ENCODE measurements at places on chromosomes 11 and 22.

DNA sequence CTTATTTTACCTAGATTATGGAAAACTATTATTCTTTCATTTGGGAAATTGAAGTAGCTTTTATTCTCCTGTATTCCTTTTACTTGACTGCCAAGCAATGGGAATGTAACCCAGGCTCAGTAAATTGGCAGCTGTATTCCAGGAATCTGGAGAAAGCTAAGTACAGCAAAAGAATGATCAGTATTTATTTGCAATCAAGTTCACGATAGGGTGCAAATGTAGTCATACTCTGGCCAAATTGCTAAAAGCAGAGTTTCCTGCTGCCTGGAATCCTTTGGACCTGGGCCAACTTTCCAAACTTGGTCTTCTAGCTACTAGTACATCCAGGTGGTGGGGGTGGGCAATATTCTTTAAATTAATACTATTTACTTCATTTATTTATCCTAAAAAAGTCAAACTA is 286.0 kb upstream of the CTSC start:
- H3K27ac ChIP-seq, result no peak overlapping the region
- no peaks in the 10 kb centered on the region for H3K27me3 ChIP-seq
- H3K36me3 ChIP-seq, result no peaks in the 10 kb centered on the region
- no peak for ATAC-seq
- no peak overlapping the region for H3K4me3 ChIP-seq

GRCh38 chr11:117604336-117604995 is 192.6 kb downstream of the DSCAML1 start:
- H3K27ac ChIP-seq, result no peak overlapping the region
- H3K36me3 ChIP-seq, result no peaks in the 10 kb centered on the region
- peaks cover 13% of the 10 kb centered on the region for H3K27me3 ChIP-seq
- H3K4me3 ChIP-seq, result no peak overlapping the region

- H3K4me3 ChIP-seq, result no peak overlapping the region
- H3K27me3 ChIP-seq, result no peaks in the 10 kb centered on the region
- H3K36me3 ChIP-seq, result peaks cover 23% of the 10 kb centered on the region
- H3K27ac ChIP-seq, result no peak overlapping the region
Measured at GRCh38 chr11:72305077-72305476, 61.1 kb upstream of the PHOX2A start.

DNA sequence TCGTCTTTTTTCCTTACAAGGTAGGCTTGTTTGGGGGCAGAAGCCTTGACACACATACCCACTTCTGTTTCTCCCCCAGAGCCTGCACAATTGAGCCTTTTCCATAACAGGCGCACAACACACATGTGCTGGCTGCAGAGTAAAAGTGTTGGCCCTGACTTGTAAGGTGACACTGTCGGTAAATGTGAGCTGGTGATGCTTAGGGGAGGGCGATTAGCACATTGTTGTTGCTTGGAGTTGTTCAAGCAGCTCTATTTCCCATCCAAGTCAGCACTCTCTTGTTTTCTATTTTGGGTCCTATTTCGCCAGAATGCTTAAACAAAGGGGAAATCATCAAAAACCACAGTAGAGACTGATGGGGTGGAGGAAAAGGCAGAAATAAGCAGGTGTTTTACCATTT is 51.9 kb upstream of the PTPRJ start:
- no peaks in the 10 kb centered on the region for H3K27me3 ChIP-seq
- no peaks in the 10 kb centered on the region for H3K4me1 ChIP-seq
- H3K36me3 ChIP-seq, result no peaks in the 10 kb centered on the region
- no peak overlapping the region for H3K4me3 ChIP-seq
- no peak for ATAC-seq

DNA sequence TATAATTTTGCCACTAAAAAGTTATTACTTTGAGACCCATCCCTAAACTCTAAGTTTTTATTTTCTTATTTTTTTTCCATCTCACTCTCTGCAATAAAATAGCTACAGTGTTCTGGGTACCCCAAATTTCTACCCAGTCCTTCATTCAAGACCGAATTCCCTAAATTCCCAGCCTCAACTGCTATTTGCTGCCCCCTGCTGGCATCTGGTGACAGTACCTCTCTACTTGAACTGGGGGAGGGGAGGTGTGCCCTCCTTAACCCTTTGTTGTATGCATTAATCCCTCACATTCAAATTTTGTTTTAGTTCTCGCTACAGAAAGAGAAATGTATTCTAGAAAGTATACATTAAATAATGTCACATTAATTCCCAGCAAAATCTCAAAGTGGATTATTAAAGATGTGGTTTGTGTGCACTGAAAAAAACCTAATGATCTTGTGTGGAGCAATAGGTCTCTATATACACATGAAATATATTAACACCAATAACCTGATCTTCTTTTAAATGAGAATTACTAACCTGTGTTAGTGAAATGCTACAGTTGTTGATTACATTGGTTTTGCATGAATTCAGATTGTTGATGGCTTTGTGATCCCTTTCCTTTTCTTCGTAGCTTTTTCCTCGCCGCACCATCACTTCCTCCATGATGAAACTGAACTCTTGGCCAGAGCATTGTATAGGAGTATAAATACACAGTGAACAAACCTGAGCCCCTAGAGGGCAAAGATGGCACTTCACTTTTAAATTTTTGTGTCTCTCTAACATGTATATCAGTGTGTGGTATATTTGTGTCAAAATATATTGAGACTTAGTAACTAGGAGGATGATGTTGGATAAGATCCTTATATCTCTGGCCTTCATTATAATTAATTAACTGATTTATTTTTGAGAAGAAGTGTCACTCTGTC is 590.0 kb downstream of the METTL15 start:
- H3K36me3 ChIP-seq, result no peaks in the 10 kb centered on the region
- H3K27ac ChIP-seq, result no peak overlapping the region
- no peaks in the 10 kb centered on the region for H3K4me1 ChIP-seq
- no peak for ATAC-seq
- no peaks in the 10 kb centered on the region for H3K27me3 ChIP-seq
- H3K4me3 ChIP-seq, result no peak overlapping the region

GRCh38 chr11:131449036-131450019 is 78.9 kb downstream of the NTM start:
- peaks cover 4% of the 10 kb centered on the region for H3K27me3 ChIP-seq
- no peak for ATAC-seq
- no peak overlapping the region for H3K27ac ChIP-seq
- no peaks in the 10 kb centered on the region for H3K4me1 ChIP-seq
- no peaks in the 10 kb centered on the region for H3K36me3 ChIP-seq

- no peak overlapping the region for H3K27ac ChIP-seq
- H3K36me3 ChIP-seq, result no peaks in the 10 kb centered on the region
- ATAC-seq, result no peak
- H3K27me3 ChIP-seq, result no peaks in the 10 kb centered on the region
- H3K4me1 ChIP-seq, result no peaks in the 10 kb centered on the region
Measured at GRCh38 chr11:28833670-28834069, 725.5 kb downstream of the METTL15 start.

GRCh38 chr11:77199137-77199745 is 71.2 kb downstream of the MYO7A start:
- no peak for ATAC-seq
- no peaks in the 10 kb centered on the region for H3K36me3 ChIP-seq
- H3K27me3 ChIP-seq, result no peaks in the 10 kb centered on the region

GRCh38 chr11:123505546-123506299 is 75.7 kb downstream of the GRAMD1B start:
- H3K27ac ChIP-seq, result peak overlapping the region; percentile 20
- H3K27me3 ChIP-seq, result no peaks in the 10 kb centered on the region

GRCh38 chr11:120795185-120795584 is 228.7 kb upstream of the TBCEL start:
- H3K27me3 ChIP-seq, result peaks cover 10% of the 10 kb centered on the region
- H3K4me3 ChIP-seq, result no peak overlapping the region
- no peak for ATAC-seq
- H3K4me1 ChIP-seq, result no peaks in the 10 kb centered on the region
- no peak overlapping the region for H3K27ac ChIP-seq

- H3K27ac ChIP-seq, result no peak overlapping the region
- H3K4me1 ChIP-seq, result no peaks in the 10 kb centered on the region
- H3K4me3 ChIP-seq, result no peak overlapping the region
- peaks cover 8% of the 10 kb centered on the region for H3K27me3 ChIP-seq
Measured at GRCh38 chr11:70433526-70433925, 35.2 kb downstream of the CTTN start.

DNA sequence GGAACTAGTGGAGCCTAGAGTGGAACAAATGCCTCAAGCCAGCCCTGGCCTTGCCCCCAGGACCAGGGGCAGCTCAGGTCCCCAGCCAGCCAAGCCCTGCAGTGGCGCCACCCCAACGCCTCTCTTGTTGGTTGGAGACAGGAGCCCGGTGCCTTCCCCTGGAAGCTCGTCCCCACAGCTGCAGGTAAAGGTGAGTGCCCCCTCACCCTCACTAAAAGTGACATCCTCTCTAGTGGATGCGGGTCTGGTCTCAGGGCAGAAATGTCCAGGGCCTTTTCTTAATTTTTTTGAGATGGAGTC is 21.5 kb downstream of the MICALL1 start:
- no peak overlapping the region for H3K4me3 ChIP-seq
- no peak overlapping the region for H3K27ac ChIP-seq
- no peak for ATAC-seq
- no peaks in the 10 kb centered on the region for H3K27me3 ChIP-seq

- H3K4me3 ChIP-seq, result no peak overlapping the region
- no peaks in the 10 kb centered on the region for H3K36me3 ChIP-seq
- no peaks in the 10 kb centered on the region for H3K27me3 ChIP-seq
- no peak for ATAC-seq
Measured at GRCh38 chr11:97979741-97980140, 1041.0 kb upstream of the CNTN5 start.

DNA sequence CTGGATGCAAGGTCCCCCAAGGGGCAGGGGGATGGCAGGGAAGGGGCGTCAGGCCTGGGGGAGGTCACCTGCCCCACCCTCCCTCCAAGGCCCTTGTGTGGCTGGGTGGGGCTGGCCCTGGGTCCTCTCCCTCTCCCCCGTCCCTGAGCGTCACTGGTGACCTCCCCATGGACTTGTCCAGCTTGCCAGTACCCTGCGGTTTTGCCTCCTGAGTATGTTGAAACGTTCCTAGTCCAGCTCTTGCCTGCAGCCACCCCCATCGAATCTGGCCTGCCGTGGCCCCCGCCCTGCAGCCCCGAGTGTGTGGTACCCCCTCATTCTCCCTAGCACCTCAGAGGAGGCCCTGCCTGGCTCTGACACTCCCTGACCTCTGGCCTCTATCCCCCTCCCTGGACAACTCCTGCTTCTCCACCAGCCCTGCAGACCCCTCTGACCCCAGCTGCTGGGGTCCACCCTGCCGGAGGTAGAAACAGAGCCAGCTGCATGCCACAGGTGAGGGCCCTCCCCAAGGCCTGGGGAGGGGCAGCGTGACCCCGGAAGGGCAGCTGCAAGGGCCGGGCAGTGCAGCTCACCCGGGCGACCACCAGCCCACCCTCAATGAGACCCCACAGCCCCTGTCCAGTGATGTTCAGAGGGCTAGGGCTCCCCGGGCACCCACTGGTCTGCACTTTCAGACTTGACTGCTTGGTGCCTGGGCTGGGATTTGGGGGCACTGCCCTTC is 4.1 kb upstream of the MUC6 start:
- no peaks in the 10 kb centered on the region for H3K27me3 ChIP-seq
- H3K27ac ChIP-seq, result no peak overlapping the region
- H3K4me1 ChIP-seq, result no peaks in the 10 kb centered on the region
- ATAC-seq, result no peak

All from activated T-helper 17 cell treated with anti-CD3 and anti-CD28 coated beads, Interleukin-2, amount 50 U/mL, for 72 hours (primary cell).